ENCODE measurements at places on chromosomes 7 and 10.

DNA sequence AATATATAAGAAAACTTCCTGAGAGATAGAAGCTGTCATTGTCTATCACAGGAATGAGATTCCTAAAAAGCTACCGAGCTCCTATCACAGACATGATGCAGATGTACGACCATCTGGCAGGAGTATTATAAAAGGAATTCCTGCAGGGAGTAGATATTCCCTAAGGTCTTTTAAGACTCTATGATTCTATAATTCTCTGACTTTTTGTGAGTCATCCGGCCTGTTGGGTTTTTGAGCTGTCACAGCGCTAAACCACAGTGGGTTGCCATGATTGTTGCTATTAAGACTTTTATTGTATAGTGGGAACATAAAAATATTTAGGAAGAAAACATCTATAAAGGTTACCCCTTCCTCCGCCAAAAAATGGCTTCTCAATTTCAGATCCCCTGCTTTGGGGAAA is 223.4 kb downstream of the BMPER start:
- DNase-seq: no peak

GRCh38 chr7:132476541-132476940 is 99.7 kb downstream of the PLXNA4 start:
- no peak for DNase-seq

DNA sequence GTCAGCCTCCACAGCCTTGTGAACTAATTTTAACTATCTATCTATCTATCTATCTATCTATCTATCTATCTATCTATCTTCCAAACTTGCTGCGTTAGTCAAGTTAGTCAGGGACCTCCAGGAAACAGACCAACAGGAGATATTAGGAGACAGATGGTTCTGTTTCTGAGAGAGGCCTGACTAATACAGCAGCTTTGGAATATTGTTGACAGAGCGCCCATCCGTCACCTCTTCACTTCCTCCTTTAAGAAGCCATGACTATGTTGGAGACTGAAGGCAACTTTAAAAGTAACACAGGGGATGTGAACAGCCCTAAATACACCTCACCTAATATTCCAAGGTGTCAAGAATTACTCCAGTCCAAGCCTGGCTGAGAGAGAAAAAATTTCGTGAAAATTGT is 280.9 kb upstream of the IGFBP3 start:
- no peak for DNase-seq

DNA sequence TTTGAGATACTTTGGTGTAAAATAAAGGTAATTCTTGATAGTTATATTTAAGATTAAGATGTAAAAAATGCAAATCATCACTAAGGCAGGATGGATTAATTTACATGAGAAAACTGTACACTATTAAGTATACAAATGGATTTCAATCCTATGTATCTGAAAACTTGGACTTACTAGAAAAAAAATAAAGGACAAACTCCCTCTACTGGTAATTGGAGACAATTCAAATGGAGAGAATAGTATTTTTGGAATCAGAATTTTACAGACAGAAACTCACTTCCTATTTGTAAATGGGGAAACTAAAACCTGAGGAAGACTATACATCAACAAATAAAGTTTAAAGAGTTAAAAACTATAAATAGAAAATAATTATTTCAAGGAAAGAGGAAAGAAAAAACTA is 62.6 kb downstream of the CUL2 start:
- peak; percentile 48 for DNase-seq

DNA sequence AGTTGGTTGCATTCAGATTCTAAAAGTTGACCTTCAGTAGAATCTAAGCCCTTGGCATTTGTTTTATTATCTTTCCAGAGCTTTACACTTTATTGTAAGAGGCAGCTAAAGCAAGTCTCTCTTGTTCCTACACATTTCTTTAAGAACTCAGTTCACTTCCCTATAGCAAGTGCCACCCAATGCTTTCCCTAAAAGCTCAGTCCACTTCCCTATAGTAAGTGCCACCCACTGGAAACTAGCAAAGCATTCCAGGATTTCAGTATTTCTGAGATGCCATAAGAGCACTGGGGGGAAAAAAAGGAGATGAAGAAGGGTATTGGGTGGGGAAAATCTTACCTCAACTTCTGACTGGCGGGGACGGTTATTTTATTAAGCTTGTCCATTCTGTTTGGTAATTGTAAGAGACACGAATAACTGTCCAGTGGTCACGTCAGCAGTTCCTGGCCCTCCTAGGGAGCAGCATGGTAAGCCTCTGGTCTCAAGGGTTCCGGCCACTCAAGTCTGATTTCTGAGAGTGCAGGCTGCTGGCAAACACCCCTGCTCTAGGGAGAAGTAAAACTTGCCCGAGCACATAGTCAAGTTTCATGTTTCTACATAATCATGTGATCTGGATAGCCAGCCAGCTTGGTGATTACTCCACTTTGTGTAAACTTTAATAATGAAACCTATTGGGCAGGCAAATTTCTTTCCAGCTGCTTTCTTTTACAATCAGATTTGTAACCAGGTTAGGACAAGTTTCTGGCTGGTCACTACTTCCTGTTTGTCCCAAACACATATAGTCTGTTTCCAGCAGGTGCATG is at the start of gene BLNK:
BLNK (minus strand) TSS at position 554 of the 800 bp plus-strand sequence; CDS start at position 383, 171 bp downstream.
- DNase-seq: no peak

DNA sequence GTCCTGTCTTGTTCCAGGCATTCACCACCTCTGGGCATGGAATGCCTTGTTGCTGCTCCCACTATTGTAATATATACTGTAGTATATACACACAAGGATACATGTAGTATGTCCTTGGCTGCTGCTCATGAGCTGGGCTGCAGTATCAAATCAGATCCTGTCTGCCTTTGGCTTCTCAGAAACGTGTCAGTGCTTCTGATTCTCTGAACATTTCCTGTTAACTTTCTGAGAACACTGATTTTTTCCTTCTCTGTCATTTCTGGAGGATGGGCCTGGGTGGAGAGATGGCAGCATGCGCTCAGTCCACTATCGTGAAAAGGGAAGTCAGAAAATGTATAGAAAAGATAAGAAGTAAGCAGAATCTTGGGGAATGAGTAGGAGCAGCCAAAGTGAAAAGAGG is 12.2 kb downstream of the SFTPA2 start:
- DNase-seq: no peak

DNA sequence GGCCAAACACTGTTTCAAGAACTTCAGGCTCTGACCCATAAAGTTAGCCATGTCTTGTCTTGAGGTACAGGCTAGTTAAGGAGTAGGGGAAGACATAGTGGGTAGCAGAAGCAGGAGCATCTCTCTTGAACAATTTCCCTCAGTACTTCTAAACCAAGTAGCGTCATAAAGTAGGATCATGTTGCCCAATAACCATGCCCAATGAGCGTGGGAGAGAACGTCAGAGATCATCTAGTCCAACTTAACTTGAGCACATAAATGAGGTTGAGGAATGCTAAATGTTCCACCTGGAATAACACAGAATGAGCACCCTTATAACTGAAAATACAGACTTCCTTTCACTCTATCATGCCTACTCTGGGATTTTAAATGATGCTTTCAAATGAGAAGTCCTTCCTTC is 134.9 kb downstream of the AOAH start:
- no peak for DNase-seq

- no peak for DNase-seq
Measured at GRCh38 chr7:97555857-97556421, 175.9 kb upstream of the TAC1 start.

DNA sequence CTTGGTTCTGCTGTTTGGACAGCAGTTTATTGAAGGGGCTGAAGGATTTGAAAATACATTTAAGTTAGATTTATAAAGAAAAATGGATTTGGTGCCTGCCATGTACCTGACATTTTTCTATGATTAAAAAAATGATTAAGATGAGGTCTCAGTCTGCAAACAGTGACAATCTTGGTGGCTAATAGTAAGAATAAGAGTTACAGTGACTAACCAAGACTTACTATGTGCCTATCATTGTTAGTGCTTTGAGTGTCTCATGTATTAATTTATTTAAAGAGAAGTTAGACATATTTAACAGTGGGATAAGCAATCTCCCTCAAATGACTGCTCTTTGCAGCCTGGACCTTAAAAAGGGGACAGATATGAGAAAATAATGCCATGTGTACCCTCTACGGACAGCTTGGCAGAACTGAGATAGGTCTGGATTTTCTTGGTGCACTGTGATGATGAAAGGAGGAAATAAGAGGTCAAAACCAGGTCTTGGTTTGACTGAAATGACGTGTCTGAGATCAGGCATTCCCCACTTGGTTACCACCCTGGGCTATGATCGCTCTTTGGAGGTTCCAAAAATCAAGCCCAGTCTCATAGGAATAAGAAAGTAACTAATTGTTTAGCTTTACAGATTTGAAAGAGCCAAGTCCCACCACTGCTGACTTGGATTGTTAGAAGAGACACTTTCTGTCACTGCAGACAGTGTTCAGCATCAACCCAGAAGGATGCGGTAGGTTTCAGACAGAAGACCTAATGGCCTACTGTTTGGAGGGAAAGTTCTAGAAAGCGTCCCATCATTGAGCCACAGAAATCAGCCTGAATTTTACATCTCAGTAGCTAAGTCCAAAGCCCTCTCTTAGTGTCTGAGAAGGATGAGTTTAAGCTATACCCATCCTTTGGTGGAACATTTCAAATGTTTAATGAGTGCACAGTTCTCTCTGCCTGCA is 2.1 kb downstream of the CASP7 start:
- no peak for DNase-seq

- DNase-seq: no peak
Measured at GRCh38 chr10:89069589-89069988, 79.0 kb downstream of the FAS start.

DNA sequence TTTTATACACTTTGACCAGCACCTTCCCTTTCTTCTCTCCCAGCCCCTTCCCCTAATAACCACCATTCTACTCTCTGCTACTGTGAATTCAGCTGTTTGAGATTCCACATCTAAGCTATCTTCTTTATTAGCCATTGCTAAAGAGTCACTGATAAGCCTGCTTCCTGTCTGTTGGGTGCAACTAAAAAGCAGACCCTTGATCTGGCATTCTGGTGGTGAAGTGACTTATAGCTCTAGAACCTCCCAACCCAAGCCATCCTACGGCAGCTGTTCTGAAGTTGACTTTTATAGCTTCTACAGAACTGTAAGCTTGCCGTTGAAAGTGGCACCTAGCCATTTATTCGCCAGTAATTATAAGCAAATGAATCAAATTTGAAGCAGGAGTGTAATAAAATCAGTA is 105.6 kb downstream of the AHR start:
- DNase-seq: no peak

DNA sequence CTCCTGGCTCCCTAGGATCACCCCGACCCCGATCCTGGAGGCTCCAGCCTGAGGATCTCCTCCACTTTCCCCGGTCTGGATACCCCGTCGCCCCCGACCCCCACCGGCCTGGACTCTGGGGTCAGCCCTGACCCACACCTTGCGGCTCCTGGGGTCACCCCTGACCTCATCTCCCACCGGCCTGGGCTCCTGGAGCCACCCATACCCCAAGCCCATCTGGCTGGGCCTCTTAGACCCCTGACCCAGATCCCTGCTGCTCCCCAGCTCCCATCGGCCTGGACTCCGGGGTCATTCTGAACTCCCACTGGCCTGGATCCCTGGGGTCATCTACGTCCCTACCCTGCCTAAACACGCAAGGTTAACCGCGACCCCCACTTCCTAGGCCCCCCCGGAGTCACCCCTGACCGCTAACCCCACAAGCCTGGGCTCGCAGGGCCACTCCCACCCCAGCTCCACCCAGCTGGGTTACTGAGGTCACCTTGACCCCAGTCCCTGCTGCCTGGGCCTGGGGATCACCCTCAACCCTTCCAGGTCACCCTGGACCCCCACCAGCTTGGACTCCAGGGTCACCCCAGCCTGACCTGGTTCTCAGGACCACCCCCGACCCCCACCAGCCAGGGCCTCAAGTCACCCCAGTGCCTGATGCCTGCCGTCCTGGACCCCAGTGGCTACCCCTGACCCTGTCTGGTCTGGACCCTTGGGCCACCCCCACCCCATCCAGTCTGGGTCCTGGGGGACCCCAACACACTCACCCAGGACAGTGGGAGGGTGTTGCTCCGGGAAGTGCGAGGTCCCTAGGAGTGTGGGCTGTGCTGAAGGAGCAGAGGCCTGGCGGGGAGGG is 1.2 kb downstream of the FOXK1 start:
- DNase-seq: no peak

- no peak for DNase-seq
Measured at GRCh38 chr7:105413887-105414437, 25.2 kb upstream of the SRPK2 start.

GRCh38 chr7:123649964-123650363 is 5.7 kb upstream of the LMOD2 start:
- peak; percentile 10 for DNase-seq

GRCh38 chr7:39686261-39686924 is 63.0 kb downstream of the RALA start:
- DNase-seq: no peak

DNA sequence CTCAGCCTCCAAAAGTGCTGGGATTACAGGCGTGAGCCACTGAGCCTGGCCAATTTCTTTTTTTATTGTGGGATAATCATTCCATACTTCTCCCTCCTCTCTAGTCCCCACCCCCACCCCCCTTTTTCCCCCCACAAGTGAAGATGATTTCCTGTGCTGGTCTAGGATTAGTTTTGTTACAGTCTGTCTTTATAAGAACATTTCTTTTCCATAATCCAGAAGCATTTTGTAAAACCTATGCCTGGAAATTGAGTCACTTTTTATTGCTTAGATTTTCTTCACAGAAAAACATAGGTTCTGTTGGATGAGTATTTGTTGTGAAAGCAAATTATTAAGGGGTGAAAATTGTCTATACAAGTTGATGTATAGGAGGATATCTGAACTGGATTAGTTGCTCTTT is 98.9 kb downstream of the KAT6B start:
- no peak for DNase-seq

GRCh38 chr7:157805713-157806112 is 468.9 kb downstream of the DNAJB6 start:
- DNase-seq: no peak

DNA sequence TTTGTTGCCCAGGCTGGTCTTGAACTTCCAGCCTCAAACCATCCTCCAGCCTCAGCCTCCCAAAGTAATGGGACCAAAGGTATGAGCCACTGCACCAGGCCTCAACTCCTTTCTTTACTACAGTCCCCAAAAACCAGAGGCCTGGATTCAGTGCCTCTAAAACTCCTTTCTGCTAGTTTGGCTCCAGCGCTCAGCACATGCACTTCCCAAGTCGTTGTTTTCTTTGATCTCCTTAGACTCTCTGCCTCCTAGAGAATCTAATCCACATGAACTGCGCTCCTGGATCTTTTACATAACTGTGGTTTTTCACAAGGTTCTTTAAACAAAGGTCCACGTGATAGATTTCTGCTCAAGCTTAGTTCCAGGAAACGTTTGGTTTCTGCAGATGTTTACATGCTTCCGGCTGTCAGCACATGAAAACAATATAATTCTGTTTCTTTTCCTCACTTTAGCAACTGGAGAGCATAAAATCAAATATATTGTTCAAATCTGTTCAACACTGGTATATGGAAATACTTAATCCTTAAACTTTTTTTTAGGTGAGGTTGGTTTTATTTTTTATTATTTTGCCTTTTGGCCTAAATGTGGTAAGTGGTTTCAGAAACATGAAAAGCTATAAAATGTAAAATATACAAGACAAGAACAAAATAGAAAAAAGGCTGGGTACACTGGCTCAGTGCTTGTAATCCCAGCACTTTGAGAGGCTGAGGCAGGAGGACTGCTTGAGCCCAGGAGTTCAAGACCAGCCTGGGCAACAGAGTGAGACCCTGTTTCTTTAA is 270.5 kb upstream of the MKLN1 start:
- DNase-seq: no peak

GRCh38 chr10:109969760-109970346 is 37.9 kb upstream of the ADD3 start:
- DNase-seq: no peak
